Posterior cingulate gyrus (tissue), 11 donors: ENCODE measurements at places on chromosomes 13 and 19.

- DNase-seq = no peak
Observed at GRCh38 chr19:19227217-19227616, 15.5 kb downstream of the NCAN start.

- DNase-seq = no peak
Observed at GRCh38 chr13:41919741-41920487, 41.0 kb downstream of the VWA8 start.

GRCh38 chr19:56508290-56508778 is 679 bp downstream of the ZNF471 start:
- DNase-seq = peak; percentile 13

DNA sequence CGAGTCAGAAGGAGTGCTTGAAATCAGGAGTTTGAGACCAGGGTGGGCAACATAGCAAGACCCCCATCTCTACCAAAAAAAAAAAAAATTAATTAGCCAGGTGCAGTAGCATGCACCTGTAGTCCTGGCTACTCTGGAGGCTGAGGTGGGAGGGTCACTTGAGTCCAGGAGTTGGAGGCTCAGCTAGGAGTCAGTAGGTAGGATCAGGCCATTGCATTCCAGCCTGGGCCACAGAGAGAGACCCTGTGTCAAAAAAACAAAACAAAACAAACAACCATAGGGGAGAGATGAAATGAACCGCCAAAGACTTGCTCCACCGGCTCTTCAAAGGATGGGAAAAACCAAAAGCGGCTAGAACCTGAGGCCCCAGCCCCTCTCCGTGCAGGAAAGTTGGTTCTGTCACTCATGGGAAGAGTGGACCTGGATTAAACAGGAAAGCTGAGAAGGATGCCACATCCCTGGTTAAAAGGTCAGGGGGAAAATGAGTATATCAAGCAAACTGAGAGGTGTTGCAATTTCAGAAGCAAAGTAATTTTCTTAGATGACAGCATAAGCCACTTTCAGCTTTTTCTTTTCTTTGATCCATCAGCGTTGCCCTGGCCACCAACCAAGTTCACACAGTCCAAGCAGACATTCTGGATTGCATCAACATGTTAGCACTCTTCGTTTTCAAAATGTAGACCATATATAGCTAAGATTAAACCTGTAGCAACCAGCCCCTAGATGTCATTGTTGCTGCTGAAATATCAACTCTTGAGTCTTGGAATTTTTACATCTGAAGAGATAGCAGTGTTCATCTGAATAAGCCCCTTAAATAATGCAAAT is 8.9 kb upstream of the ZNF507 start:
- no peak for DNase-seq

GRCh38 chr13:79508224-79508961 is 27.4 kb downstream of the NDFIP2 start:
- DNase-seq = no peak

GRCh38 chr13:42891591-42891990 is 100.5 kb downstream of the EPSTI1 start:
- no peak for DNase-seq

DNA sequence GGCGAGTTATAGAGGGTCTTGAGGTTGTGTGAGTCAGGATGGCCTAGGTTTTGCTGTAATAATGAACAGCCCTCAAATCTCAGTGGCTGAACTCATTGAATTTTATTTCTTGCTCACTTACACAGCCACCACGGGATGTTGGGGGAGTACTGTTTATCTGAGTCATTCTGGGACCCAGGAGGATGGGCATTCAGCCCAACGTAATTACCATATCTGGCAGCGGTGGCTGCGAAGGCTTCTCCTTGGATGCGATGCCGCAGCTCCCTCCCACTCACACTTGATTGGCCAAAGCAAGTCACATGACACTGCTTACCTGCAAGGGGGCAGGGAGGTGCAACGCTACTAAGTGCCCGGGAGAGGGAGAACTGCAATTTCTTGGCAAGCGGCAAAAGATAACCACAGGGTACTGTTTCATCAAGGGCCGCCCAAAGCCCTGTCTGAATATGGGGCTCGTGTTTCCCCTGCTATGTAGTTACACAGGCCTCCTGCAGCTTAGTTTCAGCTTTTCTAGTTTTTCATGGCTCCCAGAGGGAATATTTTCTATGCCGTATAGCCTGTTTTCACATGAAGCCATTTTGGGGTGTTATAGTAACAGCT is 19.9 kb downstream of the ZSWIM9 start:
- peak; percentile 68 for DNase-seq

GRCh38 chr19:17393914-17394313 is at the start of gene CCDC194:
CCDC194 (minus strand) TSS chr19:17394196; CDS start chr19:17394158, 38 bp downstream.
- no peak for DNase-seq

DNA sequence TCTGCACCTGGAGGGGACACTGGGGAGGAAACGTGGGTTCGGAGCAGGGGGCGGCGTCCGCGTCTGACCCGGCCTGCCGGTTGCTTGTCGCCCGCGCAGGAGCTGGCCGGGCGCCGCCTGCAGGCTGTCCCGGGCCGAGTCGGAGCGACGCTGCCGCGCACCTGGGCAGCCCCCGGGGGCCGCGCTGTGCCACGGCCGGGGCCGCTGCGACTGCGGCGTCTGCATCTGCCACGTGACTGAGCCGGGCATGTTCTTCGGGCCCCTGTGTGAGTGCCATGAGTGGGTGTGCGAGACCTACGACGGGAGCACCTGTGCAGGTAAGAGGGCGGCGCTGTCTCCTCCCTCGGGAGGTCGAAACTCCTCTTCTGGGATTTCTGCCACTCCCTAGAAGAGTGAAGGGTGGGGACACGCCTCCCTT is 1.3 kb downstream of the ITGBL1 start:
- DNase-seq = no peak

- DNase-seq = no peak
Observed at GRCh38 chr19:55477905-55478304, 1.5 kb downstream of the ZNF628 start.

DNA sequence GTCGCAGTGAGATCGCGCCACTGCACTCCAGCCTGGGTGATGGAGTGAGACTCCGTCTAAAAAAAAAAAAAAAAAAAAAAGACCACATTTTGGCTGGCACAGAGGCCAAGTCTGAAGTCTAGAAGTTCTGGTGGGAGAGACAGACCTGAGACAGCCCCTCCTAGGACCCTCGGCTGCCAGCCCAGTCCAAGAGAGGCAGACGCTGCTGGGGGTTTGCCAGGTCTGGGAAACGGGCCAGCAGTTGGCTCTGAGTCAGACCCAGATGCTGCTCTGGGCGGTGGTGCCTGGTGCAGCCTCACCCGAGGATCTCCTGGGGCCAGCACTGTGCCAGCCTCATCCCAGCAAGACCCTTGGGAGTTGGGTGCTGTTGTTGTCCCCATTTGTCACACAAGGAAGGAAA is 5.8 kb downstream of the FCHO1 start:
- peak; percentile 98 for DNase-seq

GRCh38 chr13:38376546-38376945 is 26.9 kb downstream of the UFM1 start:
- no peak for DNase-seq

GRCh38 chr19:34994286-34994642 is 5.9 kb upstream of the GRAMD1A start:
- DNase-seq = no peak

- DNase-seq = no peak
Observed at GRCh38 chr13:78105656-78106055, 187.0 kb upstream of the EDNRB start.

GRCh38 chr13:38661010-38661675 is 25.7 kb upstream of the FREM2 start:
- no peak for DNase-seq

- no peak for DNase-seq
Observed at GRCh38 chr13:111943229-111943795, 123.6 kb upstream of the SOX1 start.

GRCh38 chr13:98461486-98462240 is 115.2 kb downstream of the STK24 start:
- DNase-seq = no peak

DNA sequence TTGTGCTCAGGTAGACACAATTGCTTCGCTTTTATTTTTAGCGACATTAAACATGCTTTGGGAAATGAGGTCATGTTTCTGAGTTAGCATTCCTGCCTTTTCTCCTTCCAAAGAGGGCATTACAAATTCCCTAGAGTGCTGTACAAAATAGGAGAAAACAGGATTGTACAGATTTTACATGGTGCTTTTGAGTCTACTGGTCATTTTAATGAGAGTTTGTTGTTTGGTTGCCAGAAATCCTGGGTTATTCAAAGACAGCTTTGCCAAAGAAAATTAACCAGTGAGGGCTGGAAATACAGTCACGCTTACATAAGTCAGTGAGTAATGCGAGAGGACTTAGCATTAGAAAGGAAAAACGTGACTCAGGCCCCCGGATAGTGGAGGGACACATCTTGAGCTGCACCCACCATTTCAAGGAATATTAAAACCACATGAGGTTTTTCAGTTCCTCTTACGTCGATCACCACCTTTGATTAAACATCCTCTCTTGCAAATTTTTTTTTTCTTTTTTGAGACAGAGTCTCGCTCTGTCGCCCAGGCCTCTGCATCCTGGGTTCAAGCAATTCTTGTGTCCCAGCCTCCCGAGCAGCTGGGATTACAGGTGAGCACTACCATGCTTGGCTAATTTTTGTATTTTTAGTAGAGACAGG is 55.4 kb downstream of the SACS start:
- DNase-seq = no peak

DNA sequence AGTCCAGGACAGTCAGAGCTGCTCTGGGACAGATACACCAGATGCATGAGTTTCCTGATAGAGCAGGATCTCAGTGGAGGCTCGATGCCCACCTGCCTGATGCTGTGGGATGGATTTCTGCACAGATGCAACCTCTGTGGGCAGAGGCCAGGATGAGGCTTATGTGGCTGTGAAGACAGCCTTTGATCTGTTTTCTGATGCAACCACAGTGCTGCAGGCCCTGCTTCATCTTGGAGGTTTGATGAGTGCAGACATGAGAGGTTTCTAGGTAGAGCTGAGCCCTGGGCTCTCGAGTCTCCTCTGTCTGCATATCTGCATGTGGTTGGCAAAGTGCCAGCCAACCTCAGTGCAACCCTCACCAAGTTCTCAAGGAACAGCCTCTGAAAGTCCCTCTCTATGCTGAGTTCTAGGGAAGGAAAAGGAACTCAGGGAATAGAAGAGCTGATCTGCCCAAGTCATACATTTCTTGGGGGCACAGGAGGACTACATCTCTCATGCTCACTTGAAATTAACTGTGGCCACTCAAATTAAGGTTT is 23.1 kb upstream of the TSHZ3 start:
- no peak for DNase-seq

- no peak for DNase-seq
Observed at GRCh38 chr19:50796128-50796633, 6.0 kb downstream of the ACP4 start.

- DNase-seq = no peak
Observed at GRCh38 chr19:41621654-41622053, 5.2 kb downstream of the CEACAM4 start.

DNA sequence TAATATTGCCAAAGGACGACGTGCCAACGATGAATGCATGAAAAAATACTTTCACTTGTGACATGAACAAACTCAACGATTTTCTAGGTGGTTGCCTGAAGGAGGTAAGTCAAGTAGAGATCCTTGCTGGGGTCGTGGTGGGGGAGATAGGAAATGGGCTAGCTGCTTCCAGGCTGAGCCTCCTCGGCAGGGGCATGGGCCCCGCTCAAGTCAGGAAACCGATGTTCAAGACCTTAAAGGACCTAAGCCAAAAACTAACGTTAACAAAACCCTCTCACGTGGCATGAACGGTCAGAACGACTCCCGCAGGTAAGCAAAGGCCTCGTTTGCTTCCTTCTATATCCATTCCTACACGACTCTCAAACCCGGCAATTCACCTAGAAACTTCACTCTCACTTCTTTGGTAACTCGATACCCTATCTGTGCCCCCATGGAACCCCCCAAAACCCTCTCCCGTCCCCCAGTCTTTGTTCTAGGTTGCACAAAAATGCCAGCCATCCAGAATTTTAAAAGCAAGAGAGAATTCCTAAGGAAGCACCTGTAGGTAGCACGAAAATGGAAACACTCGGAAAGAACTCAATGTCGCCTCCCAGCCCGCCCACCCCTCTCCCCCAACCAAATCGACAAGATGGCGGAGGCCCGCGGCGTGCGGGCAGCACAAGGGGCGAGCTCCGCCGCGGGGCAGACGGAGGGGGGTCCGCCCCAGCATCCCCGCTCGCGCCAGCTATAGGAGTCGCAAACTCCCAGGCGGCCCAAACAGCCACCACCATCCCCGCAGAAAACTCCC is 13.6 kb downstream of the ACP4 start:
- no peak for DNase-seq

GRCh38 chr19:7933828-7934725 is 8.1 kb upstream of the CTXN1 start:
- no peak for DNase-seq

GRCh38 chr19:33278403-33279269 is 23.7 kb downstream of the CEBPA start:
- no peak for DNase-seq

- no peak for DNase-seq
Observed at GRCh38 chr13:99995589-99996380, 14.2 kb downstream of the ZIC2 start.

- no peak for DNase-seq
Observed at GRCh38 chr13:41823476-41823875, 137.4 kb downstream of the VWA8 start.

DNA sequence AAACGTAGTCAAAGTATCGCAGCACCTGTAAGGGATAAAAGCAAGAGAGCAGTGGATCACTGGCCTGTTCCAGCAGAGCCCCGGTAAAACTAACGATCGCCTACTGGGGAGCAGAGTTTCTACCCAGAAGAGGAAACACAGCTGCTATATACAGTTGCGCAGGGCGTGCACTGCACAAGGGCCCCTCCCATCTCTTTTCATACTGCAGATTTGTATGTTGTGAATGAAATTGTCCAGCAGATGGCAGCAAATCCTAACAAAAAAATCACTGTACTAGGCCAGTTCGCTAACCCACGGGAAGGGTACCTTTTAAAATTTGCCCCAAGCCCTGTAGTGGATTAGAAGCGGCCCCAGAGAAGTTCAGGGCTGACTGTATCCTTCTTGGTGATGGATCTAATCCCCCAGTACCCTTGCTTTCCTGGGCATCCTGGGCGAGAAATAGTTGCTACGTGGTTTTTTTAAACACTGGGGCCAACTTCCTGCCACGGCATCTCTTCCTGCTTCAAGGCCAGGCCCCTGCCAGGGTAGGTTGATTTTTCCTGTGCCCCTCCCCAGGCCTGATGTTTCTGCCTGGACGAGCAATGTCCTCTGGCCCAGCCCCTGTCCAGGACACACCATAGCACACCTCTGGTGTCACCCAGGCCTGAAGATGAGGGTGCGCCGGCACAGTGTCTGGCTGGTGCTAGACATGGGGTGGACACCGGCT is 127.0 kb downstream of the IER2 start:
- DNase-seq = no peak

GRCh38 chr19:46849610-46850009 is 1.0 kb downstream of the AP2S1 start:
- peak; percentile 32 for DNase-seq

DNA sequence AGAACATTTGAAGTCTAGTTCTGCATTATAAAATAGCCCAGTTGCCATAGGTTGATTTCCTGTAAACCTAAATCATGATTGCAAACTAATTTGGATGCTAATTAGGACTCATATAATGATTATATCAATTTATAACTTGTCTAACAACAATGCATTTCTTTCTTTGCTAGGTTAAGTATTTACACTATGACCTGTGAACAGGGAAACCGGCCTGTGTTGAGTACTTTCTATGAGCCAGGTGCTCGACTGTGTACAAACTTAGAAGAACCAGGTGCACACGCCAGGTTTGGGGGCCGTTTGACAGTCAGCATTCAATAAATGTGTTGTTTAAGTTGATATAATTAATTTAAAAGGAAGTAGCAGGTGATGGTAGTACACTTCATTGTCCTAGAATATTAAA is 203.1 kb downstream of the TM9SF2 start:
- DNase-seq = no peak
